ENCODE measurements at places on chromosomes 2 and 18.

DNA sequence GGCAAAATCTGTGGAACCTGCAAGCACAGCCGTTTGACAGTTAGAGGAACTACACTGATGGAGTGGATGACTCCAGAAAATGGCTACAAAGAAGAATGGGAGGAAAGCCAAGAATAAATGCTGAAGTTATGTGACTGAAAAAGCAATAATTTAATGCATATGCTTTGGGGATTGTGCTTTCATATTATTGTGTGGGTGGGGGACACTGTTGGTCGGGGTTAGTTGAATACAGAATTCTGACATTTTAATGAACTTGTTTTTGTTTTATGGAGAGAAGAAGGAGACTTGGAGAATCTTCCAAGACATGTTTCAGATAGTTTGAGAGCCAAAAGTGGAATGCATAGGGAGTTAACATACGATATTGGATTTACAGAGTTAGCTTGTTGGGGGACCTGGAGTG is 68.5 kb downstream of the NRP2 start:
- no peak for DNase-seq

- DNase-seq: no peak
Observed at GRCh38 chr2:226963528-226963927, 127.7 kb downstream of the RHBDD1 start.

- DNase-seq: no peak
Observed at GRCh38 chr2:128374001-128374710, 55.5 kb upstream of the HS6ST1 start.

- no peak for DNase-seq
Observed at GRCh38 chr2:62826953-62827675, 121.6 kb downstream of the EHBP1 start.

GRCh38 chr2:100513650-100514049 is 43.4 kb downstream of the NMS start:
- peak; percentile 83 for DNase-seq

GRCh38 chr18:21820033-21820810 is 79.6 kb downstream of the MIB1 start:
- DNase-seq: peak; percentile 71

DNA sequence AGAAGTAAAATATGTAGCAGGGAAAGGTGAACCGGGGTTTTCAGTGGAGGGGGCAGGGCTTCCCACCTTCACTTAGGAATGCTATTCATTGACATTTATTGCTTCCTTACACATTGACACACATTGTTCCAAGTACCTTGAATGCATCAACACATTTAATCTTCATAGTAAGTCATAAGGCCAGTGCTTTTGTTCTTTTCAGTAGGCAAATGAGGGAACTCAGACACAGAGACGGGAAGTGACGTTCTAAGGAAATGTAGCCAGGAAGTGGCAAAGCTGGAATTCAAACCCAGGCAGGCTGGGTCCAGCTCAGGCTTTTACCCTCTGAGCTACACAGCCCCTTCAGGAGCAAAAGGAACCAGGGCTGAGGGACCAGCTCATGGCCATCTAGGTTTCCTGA is 20.7 kb downstream of the BMP10 start:
- DNase-seq: no peak

GRCh38 chr2:37377187-37377532 is 32.7 kb downstream of the QPCT start:
- peak; percentile 21 for DNase-seq

DNA sequence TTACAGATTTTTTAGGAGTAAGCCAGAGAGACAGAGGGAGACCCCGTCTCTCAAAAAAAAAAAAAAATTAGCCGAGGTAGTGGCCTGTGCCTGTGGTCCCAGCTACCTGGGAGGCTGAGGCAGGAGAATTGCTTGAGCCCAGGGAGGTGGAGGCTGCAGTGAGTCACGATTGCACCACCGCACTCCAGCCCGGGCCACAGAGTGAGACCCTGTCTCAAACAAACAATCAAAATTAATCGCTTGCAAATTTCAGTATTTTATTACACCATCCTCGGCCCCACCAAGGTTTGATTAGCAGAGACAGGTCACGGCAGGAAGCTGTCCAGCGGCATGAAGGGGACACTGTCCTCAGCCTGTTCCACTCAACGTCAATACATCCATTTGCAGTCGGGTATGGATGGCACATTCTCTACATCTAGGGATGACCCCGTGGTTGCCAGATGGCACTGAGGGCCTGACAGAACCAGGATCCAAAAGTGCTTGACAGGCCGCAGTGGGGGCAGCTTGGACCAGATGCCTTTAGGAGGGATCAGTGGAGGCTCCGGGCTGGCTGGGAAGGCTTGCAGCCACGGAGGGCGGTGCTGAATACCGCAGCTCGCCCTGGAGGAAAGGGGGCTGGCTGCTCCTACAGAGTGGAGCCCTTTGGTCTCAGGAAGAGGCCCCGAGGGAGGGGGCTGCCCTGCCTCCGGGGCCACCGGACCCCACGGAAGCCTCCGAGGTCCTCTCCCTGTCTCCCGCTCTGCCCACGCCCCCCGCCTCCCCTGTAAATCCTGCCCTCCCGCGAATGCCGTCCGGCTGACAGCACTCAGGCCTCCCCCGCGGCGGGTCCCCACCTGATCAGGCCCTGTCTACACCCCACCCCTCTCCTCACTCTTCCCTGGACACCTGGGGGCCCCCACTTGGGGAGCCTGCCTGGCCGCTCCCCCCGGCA is 13.1 kb downstream of the ASPRV1 start:
- no peak for DNase-seq

DNA sequence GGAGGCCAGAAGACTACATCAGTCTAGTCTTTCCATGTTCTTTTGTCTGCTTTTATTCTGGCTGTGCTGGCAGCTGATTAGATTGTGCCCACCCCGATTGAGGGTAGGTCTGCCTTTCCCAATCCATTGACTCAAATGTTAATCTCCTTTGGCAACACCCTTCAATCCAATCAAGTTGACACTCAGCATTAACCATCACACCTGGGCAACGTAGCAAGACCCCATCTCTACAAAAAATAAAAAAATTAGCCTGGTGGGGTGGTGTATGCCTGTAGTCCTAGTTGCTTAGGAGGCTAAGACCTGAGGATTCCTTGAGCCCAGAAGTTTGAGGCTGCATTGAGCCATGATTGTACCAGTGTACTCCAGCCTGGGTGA is 33.5 kb downstream of the EML4 start:
- no peak for DNase-seq

DNA sequence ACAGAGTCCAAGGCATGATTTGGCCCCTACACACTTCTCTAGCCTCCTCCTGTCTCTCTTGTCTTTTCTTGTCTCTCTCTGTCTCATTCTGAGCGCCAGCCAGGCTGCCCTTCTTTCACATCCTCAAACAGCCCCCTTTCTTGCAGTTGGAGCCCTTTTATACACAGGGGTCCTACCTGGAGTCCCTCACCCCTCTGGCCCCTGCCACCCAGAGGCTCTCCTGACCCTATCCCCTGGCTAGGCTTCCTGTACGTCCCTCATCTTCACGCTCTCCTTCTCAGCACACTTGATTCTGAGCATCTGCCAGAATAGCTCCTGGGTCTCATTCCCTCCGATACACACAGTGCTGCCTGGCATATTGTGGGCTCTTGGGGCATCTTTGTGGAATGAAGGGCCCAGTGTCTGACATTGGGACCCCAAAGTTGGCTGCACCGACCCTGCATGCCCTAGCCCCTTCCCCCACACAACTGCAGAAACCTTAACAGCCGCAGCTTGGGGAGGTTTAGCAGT is 261.9 kb downstream of the DYSF start:
- DNase-seq: no peak

GRCh38 chr2:152558158-152558984 is 158.9 kb downstream of the PRPF40A start:
- DNase-seq: no peak

DNA sequence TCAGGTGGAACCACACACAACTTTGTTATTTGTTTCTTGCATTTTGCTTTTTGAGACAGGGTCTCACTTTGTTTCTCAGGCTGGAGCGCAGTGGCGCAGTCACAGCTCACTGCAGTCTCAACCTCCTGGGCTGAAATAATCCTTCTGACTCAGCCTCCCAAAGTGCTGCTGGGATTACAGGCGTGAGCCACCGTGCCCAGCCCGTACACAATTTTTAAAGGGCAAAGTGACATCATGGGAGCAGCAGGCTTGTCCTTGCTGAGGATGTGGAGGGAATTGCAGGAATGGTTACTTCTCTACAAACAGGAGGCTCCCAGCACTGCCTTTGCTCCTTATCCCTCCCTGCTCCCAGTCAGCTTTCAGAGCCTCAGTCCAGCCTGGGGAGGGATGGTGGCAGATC is 355.9 kb upstream of the KLHL29 start:
- DNase-seq: no peak

DNA sequence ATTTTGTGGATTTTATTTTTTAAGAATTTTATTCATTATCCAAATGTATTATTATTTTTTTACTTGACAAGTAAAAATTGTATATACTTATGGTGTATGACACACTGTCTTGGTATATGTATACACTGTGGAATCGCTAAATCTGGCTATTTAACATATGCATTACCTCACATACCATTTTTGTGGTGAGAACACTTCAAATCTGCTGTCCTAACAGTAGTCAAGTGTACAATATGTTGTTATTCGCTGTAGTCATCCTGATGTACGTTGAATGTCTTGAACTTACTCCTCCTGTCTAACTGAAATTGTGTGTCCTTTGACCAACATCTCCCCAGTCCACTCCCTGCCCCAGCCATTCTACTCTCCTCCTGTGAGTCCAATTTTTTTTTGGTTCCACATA is 153.2 kb upstream of the PTPRM start:
- no peak for DNase-seq

- no peak for DNase-seq
Observed at GRCh38 chr2:68789603-68790002, 55.0 kb downstream of the ARHGAP25 start.

- peak; percentile 78 for DNase-seq
Observed at GRCh38 chr2:233075966-233076339, 15.8 kb downstream of the INPP5D start.

- no peak for DNase-seq
Observed at GRCh38 chr18:79354350-79354749, 41.4 kb upstream of the NFATC1 start.

- DNase-seq: no peak
Observed at GRCh38 chr18:42341423-42341822, 386.4 kb downstream of the PIK3C3 start.

GRCh38 chr2:128300151-128301020 is 18.3 kb downstream of the HS6ST1 start:
- no peak for DNase-seq

DNA sequence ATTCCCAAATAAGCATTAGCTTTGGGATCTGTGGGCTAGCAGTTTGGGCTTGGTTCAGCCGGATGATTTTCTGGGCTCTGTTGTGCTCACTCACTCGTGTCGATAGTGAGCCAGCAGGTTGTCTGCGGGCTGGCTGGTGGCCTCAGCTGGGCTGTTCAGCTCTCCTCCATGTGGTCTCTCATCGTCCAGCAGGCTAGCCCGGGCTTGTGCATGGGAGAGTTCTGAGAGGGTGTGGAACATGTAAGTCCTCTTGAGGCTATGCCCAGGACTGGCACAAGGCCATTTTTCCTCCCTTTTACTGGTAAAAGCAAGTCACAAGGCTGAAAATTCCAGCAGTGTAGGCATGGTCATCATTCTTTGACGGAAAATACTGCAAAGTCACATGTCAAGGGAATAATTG is 38.5 kb downstream of the NTSR2 start:
- no peak for DNase-seq

- DNase-seq: no peak
Observed at GRCh38 chr2:226308323-226308680, 491.3 kb downstream of the IRS1 start.

- DNase-seq: peak; percentile 69
Observed at GRCh38 chr18:48455555-48456478, 46.6 kb upstream of the ZBTB7C start.

Data from OCI-M1 (cell line).